ENCODE measurements at places on chromosomes 1 and 21. TPM values are rescaled to one million over a fixed set of nuclear protein-coding genes. Genes with fewer than 3 reads are reported as not detected.

MAN1C1 gene
- polyA plus RNA-seq, result 0.15 TPM

DNA sequence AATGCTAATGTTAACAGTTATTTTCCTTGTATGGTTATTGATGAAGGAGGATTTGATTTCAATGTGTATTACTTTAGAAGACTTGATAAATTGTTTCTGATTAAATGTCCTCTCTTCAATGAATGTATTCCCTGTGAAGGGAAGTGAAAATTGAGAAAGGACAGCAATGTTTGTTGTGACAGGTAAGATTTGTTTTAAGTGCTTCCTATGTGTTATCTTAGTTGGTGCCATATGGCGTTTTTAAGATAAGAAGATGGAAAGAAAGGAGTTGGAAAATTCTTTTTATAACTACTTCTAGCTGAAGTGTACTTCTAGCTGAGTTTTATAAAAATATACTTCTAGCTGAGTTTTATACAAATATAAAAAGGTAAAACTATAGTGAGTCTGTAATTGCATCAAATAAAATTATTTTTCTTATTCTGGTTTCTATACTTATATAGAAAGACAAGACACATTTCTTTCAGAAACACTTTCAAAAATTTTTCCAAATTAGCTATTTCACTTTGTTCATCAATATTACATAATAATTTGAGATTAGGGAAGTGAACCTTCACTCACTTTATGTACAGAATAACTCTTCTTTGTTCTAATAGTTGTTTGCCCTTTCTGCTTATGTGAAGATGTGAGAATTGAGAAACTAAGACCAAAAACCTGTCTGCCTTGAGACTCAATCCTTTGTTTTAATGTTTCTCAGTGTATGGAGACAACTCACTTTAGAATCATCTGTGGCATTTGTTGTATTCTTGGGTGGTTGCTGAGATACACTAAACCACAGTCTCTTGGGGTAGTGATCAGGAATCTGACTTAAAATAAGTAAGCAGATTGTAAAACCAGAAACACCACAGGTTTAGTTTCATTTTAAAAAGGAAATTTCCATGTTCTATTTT lies 382.9 kb upstream of the B3GALT2 start:
- no peaks in the 10 kb centered on the region for H3K36me3 ChIP-seq
- no peak overlapping the region for H3K27ac ChIP-seq
- no peaks in the 10 kb centered on the region for H3K4me1 ChIP-seq
- DNase-seq, result no peak

DNA sequence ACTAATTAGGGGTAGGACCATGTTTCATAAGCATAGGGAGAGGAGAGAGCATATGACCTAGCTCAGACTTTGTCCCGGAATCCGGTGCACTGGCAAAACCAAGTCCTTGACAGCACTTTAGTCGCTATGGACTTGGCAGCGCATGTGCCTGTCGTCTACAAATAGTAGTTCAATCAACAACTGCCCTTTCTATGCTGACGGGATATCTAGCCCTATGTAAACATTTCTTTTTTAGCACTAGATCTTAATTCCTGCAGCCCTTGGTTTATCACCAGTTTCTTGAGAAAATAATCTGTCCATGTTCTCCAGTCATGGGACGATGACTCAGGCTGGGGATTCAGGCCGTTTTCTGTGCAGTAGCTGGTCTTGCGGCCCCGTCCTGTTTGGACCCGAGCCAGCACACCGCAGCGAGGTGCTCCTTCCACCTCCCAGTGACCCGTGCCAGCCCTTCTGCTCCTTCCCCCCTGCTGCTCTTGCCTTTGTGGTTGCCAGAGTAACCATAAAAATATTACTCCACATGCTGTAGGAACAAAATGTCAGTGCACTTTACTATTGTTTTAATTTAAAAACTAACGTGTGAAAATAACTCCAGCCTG lies 8.6 kb upstream of the MT1HL1 start:
- no peaks in the 10 kb centered on the region for H3K27me3 ChIP-seq
- no peak overlapping the region for H3K27ac ChIP-seq

DNA sequence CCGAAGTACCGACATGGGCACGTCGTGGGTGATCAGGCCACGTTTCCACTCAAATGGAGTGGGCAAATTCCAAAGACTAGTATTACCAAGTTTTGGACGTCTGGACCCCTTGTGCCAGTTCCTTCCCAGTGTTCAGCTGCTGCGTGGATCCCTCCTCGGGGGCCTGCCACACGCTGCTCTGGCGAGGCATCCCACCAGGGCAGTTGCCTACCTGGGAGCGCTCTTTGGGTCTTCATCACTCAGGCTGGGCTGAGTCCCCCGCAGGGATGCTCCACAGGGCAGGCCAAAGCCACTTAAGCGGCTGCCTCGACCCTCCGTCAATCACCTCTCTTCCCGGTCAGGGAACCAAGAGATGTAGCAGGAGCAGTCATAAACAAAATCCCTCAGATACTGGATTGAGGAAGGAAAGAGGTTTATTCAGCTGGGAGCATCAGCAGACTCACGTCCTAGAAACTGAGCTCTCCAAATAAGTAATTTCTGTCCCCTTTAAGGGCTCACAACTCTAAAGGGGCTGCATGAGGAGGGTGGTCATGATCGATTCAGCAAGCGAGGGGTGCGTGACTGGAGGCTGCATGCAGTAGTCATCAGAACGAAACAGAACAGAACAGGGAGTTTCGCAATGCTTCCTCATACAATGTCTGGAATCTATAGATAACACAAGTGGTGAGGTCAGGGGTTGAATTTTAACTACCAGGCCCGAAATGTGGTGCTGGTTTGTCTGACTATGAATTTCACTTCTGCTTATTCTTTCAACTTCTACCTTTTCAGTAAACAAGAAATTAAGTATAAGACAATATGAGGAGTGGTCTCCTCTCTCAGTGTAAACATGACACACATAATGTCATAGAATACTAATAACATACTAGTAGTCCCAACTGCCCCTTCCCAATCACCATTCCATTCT lies 998.6 kb upstream of the NCAM2 start:
- no peaks in the 10 kb centered on the region for H3K27me3 ChIP-seq
- H3K36me3 ChIP-seq, result no peaks in the 10 kb centered on the region
- no peaks in the 10 kb centered on the region for H3K4me1 ChIP-seq
- DNase-seq, result no peak
- H3K27ac ChIP-seq, result no peak overlapping the region

- H3K27me3 ChIP-seq, result no peaks in the 10 kb centered on the region
- H3K4me3 ChIP-seq, result no peak overlapping the region
- H3K27ac ChIP-seq, result no peak overlapping the region
- no peaks in the 10 kb centered on the region for H3K4me1 ChIP-seq
- peaks cover 45% of the 10 kb centered on the region for H3K36me3 ChIP-seq
- no peak for DNase-seq
Observed at GRCh38 chr1:64836802-64837201, 91.9 kb downstream of the RAVER2 start.

DNA sequence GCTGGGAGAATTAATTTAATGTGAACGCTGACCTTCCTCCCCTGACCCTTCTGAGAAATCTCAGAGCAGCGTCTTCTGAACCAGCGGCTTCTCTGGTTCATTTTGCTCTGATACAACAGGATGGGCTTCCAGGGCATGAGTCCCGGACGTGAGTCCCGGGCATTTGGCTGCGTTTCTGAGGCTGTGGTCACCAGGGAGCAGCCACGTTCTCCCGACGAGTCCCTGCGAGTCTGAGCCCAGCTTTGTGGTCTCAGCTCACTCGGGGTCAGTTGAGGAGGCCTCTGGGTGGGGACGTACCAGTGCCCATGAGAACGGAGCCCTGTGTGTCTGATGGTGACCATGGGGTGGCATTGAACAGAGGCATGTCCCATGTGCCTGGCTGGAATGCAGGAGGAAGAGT lies 17.7 kb upstream of the OBSCN start:
- no peaks in the 10 kb centered on the region for H3K27me3 ChIP-seq
- no peak overlapping the region for H3K4me3 ChIP-seq
- H3K27ac ChIP-seq, result no peak overlapping the region
- no peak for DNase-seq

DNA sequence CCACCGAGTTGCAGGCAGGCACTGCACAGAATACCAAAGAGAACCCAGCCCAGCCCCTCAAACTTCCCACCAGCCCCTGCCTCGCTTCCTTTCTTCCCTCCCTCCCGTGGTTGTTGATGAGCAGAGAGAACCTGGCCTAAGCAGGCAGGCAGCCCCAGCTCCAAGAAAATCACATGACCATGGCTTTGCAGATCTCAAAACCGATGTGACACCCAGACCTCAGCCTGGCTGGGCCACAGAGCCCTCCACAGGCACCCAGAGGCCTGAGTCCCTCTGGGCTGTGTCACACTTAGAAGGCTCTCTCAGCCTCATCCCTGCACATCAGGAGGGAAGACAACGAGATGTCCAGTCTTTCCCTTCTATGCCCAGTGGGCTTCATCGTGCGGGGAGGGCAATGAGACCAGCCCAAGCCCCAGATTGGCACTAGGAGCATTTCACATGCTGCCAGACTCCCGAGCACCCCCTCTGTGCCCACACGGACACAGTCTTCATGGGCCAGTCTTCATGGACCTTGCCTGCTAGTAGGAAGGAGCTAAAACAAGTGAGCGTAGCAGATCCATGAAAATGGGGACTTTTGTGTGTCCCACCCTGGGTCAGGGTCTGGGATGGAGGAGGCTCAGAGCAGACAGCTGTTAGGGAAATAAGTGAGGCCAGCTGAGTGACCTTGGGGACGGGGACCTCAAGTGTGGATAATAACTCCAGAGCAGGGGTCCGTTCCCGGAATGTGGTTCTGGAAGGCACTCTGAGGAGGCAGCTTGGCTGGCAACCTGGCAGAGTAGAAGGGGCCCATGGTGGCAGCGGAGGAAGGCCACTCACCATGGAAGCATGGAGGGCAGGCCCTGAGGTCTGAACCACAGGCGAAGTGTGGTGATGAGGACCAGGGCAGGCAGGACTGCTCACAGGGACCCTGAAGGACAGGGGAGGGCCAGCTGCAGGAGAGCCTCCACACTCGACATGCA lies 204.4 kb upstream of the VAMP3 start:
- DNase-seq, result no peak
- H3K27me3 ChIP-seq, result no peaks in the 10 kb centered on the region
- no peaks in the 10 kb centered on the region for H3K4me1 ChIP-seq
- H3K4me3 ChIP-seq, result no peak overlapping the region
- no peaks in the 10 kb centered on the region for H3K36me3 ChIP-seq

DNA sequence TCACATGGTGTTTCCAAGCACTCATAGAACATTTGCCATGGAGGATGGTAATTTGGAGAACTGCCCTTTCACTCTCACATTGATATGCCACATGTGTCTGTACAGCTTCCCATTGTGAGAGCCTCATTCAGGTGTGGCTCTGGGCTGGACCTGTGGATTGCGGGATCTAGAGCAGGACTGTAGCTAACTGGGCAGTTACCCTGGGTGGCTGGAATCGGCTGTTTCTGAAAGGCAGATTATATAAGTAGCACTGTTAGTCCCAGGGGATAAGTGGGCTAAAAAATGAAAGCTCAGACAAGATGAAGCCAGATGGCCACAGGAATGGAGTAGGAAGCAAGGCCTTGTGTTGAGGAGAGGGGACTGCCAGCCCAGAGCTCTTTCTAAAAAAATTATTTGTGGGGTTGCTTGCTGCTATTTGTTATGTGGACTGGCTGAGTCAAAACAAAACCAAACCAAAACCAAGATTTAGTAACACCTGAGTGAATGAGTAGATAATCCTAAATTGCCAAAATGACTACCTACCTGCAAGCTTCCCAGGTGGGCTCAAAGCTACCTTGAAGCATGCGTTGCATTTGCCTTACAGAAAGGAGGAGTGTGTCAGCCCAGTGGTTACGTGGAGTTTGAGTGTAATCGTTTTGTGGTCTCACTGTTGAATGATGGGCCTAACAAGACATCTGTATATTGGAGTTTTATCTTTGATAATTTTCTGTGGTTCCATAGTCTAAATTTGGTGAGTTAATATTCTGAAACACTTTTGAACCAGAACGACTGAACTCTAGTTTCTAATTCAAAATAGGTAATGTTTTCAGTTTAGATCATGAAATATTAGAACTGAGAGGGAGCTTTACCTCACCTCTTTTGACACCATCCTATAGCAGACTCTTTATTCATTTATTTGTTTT lies 58.0 kb downstream of the SDCCAG8 start:
- no peaks in the 10 kb centered on the region for H3K27me3 ChIP-seq
- peak; percentile 94 for DNase-seq
- peaks cover 32% of the 10 kb centered on the region for H3K4me1 ChIP-seq
- H3K4me3 ChIP-seq, result peak overlapping the region; percentile 28
- peak overlapping the region; percentile 94 for H3K27ac ChIP-seq

DNA sequence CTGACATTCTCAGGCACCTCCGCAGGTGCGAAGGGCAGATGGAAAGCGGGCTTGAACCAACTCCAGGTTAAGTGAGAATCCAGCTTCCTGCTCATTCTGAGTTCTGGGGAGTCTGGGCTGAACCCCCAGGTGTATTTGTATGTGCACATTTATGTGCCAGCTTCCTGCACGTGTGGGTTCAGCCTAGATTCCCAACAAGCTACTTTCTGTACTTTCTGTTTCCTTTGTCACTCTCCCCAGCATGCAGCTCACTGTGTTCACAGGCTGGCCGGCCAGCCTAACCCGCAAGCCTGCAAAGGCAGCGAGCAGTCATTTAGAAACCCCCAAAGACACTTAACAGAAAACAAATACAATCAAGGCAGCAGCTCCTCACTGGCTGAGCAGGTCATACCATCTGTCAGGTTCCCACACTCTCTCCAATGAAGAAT lies 1.3 kb upstream of the IL19 start:
- peak; percentile 96 for DNase-seq
- peak overlapping the region; percentile 74 for H3K4me3 ChIP-seq
- no peaks in the 10 kb centered on the region for H3K36me3 ChIP-seq
- H3K27ac ChIP-seq, result peak overlapping the region; percentile 86
- H3K4me1 ChIP-seq, result peaks cover 72% of the 10 kb centered on the region
